ENCODE measurements at places on chromosomes 2 and 18. TPM values are rescaled to one million over a fixed set of nuclear protein-coding genes. Genes with fewer than 3 reads are reported as not detected.

Gene GIGYF2
- 54.7 TPM for total RNA-seq

Gene SERPINB10
- not detected for total RNA-seq

Gene ABHD1
- 0.27 TPM for total RNA-seq

Gene RUFY4
- not detected for total RNA-seq

Gene PMAIP1
- total RNA-seq, result not detected

Gene EGR4
- total RNA-seq, result not detected

Gene DTNA
- total RNA-seq, result 41.0 TPM

Gene TMEM37
- total RNA-seq, result 12.3 TPM

Gene BUB1
- total RNA-seq, result 0.49 TPM

Gene NCKAP5
- total RNA-seq, result 1.9 TPM

Gene CLEC4F
- 0.54 TPM for total RNA-seq

Gene B4GALT6
- 0.95 TPM for total RNA-seq

Gene PSD4
- total RNA-seq, result 16.9 TPM

- H3K4me1 ChIP-seq, result no peaks in the 10 kb centered on the region
- H3K4me3 ChIP-seq, result no peak overlapping the region
- no peaks in the 10 kb centered on the region for H3K36me3 ChIP-seq
- DNase-seq, result no peak
- no peak overlapping the region for H3K27ac ChIP-seq
Measured at GRCh38 chr2:138182937-138183312, 218.7 kb downstream of the HNMT start.

GRCh38 chr18:55000529-55000928, 41.3 kb upstream of the CCDC68 start:
- DNase-seq, result no peak
- H3K27ac ChIP-seq, result no peak overlapping the region
- H3K4me3 ChIP-seq, result no peak overlapping the region
- H3K27me3 ChIP-seq, result no peaks in the 10 kb centered on the region
- H3K36me3 ChIP-seq, result no peaks in the 10 kb centered on the region
- no peaks in the 10 kb centered on the region for H3K4me1 ChIP-seq

DNA sequence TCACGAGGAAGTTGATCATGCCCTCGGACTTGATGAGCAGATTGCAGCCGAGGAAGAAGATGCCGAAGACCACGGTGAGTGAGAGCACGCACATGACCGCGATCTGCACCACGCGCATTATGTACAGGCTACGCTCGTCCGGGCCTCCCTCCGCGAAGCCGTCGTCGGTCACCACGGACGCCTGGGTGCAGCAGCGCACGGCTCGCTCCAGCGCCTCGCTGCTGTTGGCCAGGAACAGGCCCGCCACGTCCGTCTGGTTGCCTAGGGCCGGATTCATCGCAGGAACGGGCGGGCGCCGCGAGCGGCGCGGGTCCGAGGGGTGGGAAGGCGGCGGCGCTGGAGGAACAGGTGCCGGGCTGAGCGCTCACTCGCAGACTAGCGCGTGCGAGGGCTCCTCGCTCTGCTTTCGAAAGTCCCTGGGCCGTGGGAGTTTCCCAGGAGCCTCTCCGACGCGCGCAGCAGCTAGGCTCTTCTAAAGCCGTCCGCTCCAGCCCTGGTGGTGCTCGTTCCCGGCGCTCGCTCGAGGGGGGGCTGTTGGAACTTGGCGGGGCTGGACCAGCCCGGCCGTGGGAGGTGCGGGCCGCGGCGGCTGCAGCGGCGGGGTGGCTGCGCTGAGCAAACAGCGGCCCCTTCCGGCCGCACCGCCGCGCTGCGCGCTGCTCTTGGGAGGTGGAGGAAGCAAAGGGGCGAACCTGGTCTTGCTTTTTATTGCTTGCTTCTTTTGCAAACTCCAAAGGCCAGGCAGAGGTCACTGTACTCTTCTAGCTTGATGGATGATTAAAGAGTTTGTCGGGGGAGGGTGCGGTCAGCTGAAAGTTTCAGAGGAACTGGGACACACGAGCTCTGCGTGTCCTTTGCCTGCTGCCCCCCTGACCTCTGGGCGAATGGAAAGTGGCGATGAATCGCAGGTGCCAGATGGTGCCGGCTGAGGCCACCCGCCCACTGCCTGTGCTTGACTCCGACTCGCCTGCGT, at the start of gene RPRM:
RPRM (minus strand) TSS at position 474 of the 973 bp plus-strand sequence; CDS start at position 277, 197 bp downstream.
- H3K27me3 ChIP-seq, result no peaks in the 10 kb centered on the region
- DNase-seq, result no peak
- peaks cover 24% of the 10 kb centered on the region for H3K4me1 ChIP-seq
- H3K27ac ChIP-seq, result no peak within 1 kb of the TSS

GRCh38 chr2:104793966-104794365, 59.9 kb upstream of the POU3F3 start:
- no peaks in the 10 kb centered on the region for H3K4me1 ChIP-seq
- no peak overlapping the region for H3K4me3 ChIP-seq
- H3K36me3 ChIP-seq, result no peaks in the 10 kb centered on the region
- no peaks in the 10 kb centered on the region for H3K27me3 ChIP-seq
- no peak overlapping the region for H3K27ac ChIP-seq

GRCh38 chr2:28507796-28508764, 12.2 kb downstream of the PLB1 start:
- H3K27ac ChIP-seq, result no peak overlapping the region
- H3K36me3 ChIP-seq, result no peaks in the 10 kb centered on the region
- H3K27me3 ChIP-seq, result no peaks in the 10 kb centered on the region
- H3K4me3 ChIP-seq, result no peak overlapping the region

- H3K36me3 ChIP-seq, result no peaks in the 10 kb centered on the region
- H3K27me3 ChIP-seq, result no peaks in the 10 kb centered on the region
- H3K27ac ChIP-seq, result no peak overlapping the region
- no peak for DNase-seq
Measured at GRCh38 chr2:172416447-172417058, 10.8 kb upstream of the ITGA6 start.

DNA sequence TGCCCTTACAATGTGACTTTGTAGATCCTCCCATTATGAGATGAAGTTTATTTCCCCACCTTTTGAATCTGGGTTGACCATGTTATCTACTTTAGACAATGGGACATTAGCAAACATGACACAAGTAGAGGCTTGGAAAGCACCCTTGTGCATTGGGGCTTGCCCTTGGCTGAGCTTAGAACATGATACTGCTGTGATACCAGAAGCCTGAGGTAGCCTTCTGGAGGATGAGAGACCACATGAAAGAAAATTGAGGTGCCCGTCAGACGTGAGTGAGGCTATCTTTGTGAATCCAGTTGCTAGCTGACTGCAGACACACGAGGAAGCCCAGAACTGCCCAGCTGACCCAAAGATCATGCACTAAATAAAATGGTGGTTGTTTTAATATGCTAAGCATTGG, 341.2 kb downstream of the CYP26B1 start:
- no peaks in the 10 kb centered on the region for H3K36me3 ChIP-seq
- no peak overlapping the region for H3K27ac ChIP-seq
- peaks cover 11% of the 10 kb centered on the region for H3K4me1 ChIP-seq
- no peak overlapping the region for H3K4me3 ChIP-seq
- H3K27me3 ChIP-seq, result no peaks in the 10 kb centered on the region

DNA sequence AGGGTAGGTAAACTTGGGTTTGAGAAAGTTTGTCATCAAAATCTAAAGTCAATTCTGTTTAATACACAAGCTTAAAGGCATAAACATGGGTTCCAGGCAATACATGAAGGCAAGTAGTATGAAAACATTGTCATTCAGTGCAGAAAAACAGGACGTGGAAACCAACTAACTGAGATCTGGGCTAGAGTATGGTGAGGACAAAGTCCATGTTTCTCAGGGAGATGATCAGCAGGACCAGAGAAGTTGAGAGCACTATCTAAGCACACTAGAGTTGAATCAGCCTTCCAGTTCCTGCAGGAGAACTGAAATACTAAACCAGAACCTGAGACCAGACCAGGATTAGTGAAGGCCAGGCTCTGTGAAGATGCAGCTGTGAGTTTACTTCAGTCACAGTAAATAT, 302.8 kb upstream of the CRIM1 start:
- no peak overlapping the region for H3K4me3 ChIP-seq
- no peaks in the 10 kb centered on the region for H3K36me3 ChIP-seq
- no peak overlapping the region for H3K27ac ChIP-seq
- no peaks in the 10 kb centered on the region for H3K27me3 ChIP-seq
- no peaks in the 10 kb centered on the region for H3K4me1 ChIP-seq

DNA sequence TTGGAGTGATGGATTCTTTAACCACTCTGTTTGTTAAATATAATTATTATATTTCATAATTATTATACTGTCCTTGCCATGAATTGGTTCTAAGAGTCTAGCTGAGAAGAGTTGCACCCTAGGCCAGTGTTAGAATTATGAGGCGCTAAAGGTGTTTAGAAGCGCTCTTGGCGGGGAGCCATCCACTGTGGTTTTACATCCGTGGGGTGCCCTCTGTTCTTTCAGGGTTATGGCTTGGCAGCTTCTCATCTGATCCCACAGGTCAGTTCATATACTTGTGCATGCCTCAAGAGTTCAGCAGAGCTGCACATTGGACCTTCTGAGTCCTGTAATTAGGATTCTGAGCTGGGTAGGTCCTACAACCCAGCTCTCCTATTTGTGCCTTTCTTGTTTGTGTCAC, 9.1 kb downstream of the ASAP2 start:
- no peak overlapping the region for H3K4me3 ChIP-seq
- no peaks in the 10 kb centered on the region for H3K36me3 ChIP-seq
- H3K27me3 ChIP-seq, result no peaks in the 10 kb centered on the region
- no peak for DNase-seq
- no peak overlapping the region for H3K27ac ChIP-seq

DNA sequence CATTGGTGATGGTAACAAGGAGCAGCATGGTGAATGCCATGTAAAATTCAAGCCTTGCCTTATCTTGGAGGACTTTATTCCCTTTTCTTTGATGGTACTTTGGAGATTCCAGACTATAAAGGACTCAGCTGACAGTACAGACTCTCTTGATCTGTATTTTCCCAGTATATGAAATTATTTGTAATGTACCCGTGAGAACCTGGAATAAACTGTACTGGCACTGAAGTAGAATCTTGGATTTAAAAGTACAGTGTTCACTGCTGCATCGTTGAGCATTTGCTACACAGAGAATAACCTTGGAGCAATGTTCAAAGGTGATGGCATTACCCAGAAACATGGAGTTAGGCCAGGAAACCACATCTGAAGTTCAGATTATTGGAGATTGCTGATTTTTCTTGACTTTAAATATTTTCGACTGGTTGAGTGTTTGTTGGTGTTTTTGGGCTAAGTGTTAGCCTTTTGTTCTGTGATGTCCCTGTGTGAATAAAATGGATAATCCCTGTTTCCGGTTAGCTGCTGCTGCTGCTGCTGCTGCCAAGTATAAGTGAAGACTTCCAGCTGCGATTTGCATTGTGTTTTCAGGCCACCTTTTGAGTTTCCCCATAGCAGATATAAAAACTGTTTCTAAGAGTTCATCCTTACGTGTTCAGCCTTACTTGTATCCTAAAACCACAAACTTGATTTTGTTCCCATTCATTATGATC, 122.0 kb downstream of the SPTBN1 start:
- DNase-seq, result no peak
- no peaks in the 10 kb centered on the region for H3K36me3 ChIP-seq
- peaks cover 28% of the 10 kb centered on the region for H3K4me1 ChIP-seq
- no peak overlapping the region for H3K27ac ChIP-seq
- H3K4me3 ChIP-seq, result no peak overlapping the region

- no peak for DNase-seq
- H3K4me3 ChIP-seq, result peak overlapping the region; percentile 92
- H3K27me3 ChIP-seq, result no peaks in the 10 kb centered on the region
- no peaks in the 10 kb centered on the region for H3K36me3 ChIP-seq
- no peak overlapping the region for H3K27ac ChIP-seq
Measured at GRCh38 chr2:202036601-202037037, 3.0 kb downstream of the FZD7 start.

GRCh38 chr2:19863303-19864041, 38.3 kb downstream of the TTC32 start:
- H3K36me3 ChIP-seq, result no peaks in the 10 kb centered on the region
- peak overlapping the region; percentile 37 for H3K4me3 ChIP-seq
- H3K27ac ChIP-seq, result peak overlapping the region; percentile 96
- peak; percentile 43 for DNase-seq

- no peak overlapping the region for H3K27ac ChIP-seq
- H3K4me3 ChIP-seq, result peak overlapping the region; percentile 74
- no peak for DNase-seq
- no peaks in the 10 kb centered on the region for H3K27me3 ChIP-seq
- H3K36me3 ChIP-seq, result peaks cover 2% of the 10 kb centered on the region
Measured at GRCh38 chr18:24427484-24427883, 1.0 kb downstream of the IMPACT start.

DNA sequence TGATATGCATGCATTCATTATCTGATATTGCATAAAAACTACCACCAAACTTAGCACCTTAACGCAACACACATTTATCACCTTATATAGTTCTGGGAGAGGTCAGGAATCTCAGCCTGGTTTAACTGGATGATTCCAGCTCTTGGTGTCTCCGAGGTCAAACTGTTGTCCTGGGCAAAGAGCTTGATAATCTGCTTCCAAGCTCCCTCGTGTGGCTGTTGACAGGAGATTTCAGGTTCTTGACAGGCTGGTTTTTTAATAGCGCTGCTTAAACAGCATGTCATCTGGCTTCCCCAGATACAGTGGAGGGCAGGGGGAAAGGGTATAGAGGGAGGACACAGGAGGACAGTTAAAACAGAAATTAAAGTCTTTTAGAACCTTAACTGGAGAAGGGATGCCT, 785.0 kb downstream of the CNTNAP5 start:
- peaks cover 11% of the 10 kb centered on the region for H3K4me1 ChIP-seq
- no peak overlapping the region for H3K4me3 ChIP-seq
- no peak overlapping the region for H3K27ac ChIP-seq
- DNase-seq, result no peak

- no peaks in the 10 kb centered on the region for H3K27me3 ChIP-seq
- H3K36me3 ChIP-seq, result no peaks in the 10 kb centered on the region
- H3K4me1 ChIP-seq, result peaks cover 10% of the 10 kb centered on the region
- no peak overlapping the region for H3K27ac ChIP-seq
- no peak for DNase-seq
- no peak overlapping the region for H3K4me3 ChIP-seq
Measured at GRCh38 chr2:32825291-32825712, 121.5 kb upstream of the LTBP1 start.

- no peaks in the 10 kb centered on the region for H3K36me3 ChIP-seq
- no peaks in the 10 kb centered on the region for H3K27me3 ChIP-seq
- H3K4me1 ChIP-seq, result no peaks in the 10 kb centered on the region
- no peak overlapping the region for H3K27ac ChIP-seq
Measured at GRCh38 chr2:31205613-31206012, 11.7 kb downstream of the CAPN14 start.

DNA sequence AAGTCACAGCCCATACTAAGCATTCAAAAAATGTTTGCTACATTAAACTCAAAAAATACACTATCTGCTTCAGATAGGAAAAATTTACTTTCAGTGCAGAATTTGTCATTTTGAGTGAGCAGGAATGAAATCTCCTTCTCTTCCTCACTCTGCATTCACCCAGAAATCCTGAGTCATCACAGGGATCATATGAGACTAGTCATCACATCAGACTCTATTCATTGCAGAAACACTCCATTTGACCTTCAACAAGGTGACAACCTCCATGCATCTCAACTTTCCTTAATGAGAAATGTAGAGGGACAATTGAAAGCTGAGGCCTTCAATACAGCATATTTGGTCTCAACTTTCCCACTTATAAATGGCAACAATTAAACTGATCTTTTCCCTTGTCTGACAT, 130.4 kb upstream of the CYP26B1 start:
- no peak overlapping the region for H3K27ac ChIP-seq
- no peaks in the 10 kb centered on the region for H3K27me3 ChIP-seq
- no peaks in the 10 kb centered on the region for H3K36me3 ChIP-seq
- H3K4me1 ChIP-seq, result peaks cover 11% of the 10 kb centered on the region
- no peak for DNase-seq
- no peak overlapping the region for H3K4me3 ChIP-seq
